NCI-H446 (cell line): ENCODE measurements at places on chromosomes 2 and 18.

DNA sequence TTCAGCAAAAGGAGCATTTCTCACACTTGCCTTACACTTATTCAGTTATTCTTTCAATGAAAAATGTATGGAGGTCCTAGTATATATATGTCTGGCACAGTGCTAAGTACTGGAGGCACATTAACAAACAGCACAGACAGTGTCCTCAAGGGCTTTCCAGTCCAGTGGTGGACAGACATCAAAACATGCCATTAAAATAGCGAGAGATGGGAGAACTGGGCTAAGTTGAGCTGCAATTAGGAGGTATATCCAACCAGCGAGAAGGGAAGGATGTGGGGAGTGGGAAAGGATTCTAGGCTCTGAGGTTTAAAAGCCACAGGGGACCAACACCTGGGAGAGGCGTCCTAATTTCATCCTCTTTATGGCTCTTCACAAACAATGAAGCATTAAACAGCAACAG, 127.5 kb upstream of the TTC39C start:
- DNase-seq = no peak

DNA sequence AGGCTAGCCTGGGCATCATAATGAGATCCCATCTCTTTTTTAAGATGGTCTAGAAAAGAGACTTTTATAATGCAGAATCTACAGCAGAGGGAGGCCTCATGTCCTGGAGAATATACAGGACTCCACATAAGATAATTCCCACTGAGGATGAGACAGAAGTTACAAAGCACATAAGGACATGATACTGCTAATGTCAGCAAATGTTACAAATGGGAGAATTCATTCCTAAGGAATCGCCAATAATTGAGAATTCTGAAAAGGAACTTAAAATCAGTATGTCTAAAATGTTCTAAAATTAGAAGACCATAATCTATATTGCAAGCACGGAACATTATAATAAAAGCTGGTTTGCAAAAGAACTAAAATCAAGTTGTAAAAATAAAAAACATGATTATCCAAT, 131.6 kb upstream of the PKDCC start:
- DNase-seq = no peak

DNA sequence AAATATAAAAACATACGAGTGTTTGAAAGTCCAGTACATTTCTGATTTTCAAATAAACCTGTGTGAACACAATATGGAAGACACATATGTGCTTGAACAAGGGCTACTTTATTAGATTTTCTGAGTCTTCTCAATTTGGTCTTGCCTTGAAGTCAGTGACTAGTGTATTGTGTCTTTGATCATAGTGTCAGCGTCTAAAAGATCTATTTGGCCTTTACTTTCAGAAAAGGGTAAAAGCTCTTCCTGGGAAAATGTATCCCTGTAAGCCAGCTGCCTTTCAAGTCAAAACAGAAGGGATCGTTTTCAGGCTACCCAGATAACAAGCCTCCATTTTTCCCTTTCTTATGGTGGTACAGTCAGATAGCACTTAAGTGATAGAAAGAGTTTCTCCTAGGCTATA, 471.9 kb downstream of the CMPK2 start:
- no peak for DNase-seq

DNA sequence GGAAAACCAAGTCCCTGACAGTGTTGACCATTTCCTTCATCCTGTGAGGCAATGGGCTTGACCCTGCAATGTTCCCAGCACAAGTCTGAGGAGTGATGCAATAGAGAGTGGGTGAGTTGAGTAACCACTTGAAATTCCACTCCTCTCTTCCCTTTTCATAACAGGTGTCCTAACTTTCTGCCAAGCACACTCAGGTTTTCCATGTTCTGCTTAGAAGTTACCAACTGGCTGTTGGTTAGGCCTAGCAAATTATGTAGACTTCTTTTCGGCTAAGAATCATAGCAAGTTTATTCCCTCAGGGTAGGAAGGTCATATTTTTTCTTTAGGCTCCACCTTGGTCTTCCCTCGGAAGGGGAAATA, 11.5 kb downstream of the GNLY start:
- no peak for DNase-seq

DNA sequence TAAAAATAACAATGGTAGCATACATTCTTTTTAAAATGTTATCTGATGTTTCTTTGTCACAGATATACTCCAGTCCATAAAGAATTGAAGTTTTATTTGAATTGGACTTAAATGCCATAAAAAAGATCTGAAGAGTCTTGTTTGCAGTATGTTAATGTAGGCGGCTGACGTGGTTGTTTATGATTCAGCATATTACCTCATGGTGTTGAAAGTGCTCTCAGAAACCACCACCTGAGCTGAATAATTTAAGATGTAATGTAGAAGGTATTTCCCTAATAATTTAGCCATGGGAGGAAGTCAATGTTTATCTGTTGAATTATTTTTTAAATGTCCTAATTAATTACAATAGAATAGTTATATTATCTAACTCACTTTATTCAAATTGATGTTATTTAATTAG, 58.6 kb upstream of the CHN1 start:
- DNase-seq = no peak

DNA sequence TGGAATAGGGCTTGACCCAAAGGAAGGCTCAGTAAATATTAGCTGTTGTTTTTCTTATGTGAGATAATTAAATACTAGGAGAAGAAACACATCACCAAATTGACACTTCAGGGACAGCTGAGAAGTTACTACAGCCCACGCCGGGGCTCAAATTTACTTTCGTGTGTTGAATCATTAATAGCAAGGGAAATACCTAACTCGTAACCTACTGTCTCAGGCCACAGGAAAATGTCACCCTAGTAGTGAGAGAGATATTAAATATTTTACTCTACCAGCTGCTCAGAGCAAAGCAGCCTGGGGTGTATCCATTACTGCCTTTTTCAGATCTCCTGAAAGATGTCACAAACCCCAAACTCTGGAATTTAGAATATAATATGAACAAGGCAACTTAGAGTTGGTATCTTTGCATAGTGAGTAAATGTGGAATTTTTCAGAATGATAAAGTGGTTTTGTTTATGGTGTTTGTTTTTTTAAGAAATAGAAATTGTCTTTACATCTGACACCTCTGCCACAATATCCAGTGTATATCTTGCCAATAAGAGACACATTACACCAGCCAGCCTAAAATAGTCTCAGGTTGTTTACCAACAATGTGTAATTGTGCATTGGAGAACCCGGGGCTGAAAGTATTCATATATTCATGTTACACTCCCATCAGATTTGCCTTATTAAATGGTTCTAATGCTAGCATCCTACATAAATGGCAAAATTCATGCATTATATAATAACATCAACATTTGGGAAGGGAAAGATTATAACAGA, 48.4 kb downstream of the ATP8B1 start:
- DNase-seq = no peak

DNA sequence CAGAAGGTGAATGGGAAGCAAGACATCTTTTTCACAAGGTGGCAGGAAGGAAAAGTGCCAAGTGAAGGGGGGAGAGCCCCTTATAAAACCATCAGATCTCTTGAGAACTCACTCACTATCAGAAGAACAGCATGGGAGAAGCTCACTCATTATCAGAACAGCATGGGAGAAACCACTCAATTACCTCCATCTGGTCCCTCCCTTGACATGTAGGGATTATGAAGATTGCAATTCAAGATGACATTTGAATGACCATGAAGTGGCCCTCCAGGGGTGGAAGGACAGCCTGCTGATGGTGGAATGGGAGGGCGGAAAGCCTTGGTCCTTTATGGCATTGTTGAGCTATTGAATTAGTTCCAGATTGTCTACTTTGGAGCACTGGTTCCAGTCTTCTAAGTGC, 413.0 kb upstream of the MEX3C start:
- no peak for DNase-seq

DNA sequence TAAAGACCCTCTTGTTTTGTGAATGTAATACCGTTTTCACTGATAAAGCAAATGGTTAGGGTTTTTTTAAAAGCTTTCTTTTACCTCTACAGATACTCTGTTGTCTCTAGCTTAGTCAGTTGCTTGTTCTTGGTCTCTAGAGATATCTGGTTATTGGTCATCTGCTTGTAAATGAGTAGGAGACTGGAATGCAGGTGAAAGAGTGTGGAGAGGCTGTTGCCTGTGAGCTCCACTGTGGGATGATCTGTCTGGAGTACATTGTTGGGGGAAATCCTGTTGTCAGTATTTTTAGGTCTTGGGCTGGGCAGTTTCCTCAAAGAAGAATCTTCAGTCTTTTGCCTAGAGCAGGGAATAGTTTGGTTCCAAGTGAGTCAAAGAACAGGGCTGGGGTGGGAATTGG, 67.7 kb downstream of the SMCHD1 start:
- no peak for DNase-seq

DNA sequence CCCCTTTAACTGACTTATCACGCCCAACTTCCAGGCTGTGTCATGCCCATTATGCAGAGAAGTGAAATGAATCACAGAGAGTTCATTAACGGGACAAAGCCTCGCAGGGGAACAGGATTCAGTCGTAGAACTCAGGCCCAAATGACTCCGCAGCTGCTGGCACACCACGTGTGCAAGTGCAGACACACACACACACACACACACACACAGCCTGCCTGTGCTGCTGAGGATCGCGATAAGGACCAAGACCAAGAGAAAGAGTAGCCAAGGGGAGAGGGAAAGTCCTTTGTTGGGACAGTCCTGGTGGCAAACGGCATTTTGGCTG, 90.0 kb upstream of the TAF1B start:
- DNase-seq = no peak

- peak; percentile 53 for DNase-seq
Measured at GRCh38 chr18:47100212-47100831, 50.0 kb downstream of the HDHD2 start.

- DNase-seq = no peak
Measured at GRCh38 chr18:50277942-50278341, 3.4 kb downstream of the MBD1 start.

DNA sequence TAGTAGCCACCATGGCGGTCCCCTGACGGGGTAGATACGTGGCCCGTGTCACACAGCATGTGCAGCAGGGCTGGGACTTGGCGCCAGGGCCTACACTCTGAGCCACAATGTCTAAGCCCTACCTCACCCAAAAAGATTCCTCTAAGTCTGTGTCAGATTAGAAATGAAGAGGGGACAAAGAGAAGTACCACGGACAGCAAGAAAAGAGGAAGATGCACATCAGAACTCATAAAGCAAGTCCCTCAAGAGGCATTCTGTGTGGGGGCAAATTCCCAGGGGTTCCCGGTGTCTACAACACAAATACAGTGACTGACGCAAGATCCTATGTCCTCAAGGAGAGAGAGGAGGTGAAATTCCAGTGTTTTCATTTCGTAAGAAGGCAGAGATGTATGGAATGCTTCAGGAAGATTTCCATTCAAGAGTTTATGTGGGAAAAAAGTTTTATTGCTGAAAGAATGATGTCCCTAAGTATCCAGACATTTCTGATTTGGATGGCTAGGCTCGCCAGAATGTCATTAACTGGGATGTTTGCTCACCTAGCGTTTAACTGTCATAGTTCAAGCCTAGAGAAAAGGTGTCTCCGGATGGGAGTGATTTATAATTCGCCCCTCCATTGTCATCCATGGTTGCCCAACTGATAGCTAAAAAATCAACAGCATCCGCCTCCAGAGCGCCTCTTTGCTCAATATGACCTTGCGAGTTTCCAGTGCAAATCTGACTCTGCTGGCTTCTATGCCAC, 75.6 kb upstream of the CHMP1B start:
- no peak for DNase-seq

GRCh38 chr2:203366639-203367466, 38.7 kb downstream of the ABI2 start:
- no peak for DNase-seq

DNA sequence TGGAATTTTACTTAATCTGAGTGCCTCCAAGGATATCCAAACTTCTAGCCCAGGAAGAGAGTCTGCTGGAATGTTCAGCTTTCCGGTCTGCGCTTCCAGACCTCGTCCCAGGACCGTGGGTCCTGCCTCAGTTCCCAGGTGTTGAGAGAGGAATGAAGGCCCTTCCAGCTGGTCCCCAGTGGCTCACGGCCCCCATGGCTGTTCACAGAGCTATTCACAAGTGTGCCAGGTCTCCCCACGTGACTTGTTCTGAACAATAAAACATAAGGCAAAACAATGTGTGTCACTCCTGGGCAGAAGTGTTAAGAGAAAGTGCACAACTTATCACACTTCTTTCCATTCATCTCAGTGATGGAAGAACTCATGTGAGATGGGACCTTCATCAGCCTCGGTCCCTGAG, 20.1 kb upstream of the TEX51 start:
- no peak for DNase-seq

GRCh38 chr2:196213252-196213980, 42.0 kb upstream of the STK17B start:
- DNase-seq = no peak

GRCh38 chr2:105538840-105539239, 140.0 kb upstream of the FHL2 start:
- no peak for DNase-seq

DNA sequence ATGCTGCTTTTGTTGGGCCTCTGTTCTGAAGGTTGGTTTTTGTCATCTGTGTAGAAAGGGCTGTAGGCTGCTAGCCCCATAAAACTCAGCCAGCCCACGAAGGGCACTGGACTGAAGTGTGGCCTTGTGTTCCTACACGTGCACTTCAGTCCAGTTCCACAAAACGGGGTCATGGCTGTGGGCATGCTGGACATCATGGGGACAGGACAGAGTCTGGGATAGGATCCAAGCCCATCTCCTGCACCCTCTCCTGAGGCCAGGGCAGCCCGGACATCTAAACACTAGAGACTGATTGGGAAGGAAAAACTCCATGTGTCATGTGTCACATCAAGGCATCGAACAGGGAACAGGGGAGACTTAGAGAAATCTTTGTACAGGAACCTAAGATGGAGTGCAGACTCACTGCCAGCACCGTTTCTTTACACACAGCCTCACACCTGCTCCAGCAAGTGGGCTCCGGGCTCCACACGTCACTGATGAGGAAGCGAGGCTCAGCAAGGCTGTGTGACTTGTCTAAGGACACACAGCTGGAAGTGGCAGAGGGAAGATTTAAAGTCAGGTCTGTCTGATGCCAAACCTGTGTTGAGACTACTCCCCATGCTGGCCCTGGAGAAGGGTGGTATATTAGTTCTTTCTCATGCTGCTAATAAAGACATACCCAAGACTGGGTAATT, 74.8 kb upstream of the BCL2L11 start:
- DNase-seq = no peak

GRCh38 chr2:239772721-239773120, 252.4 kb downstream of the NDUFA10 start:
- DNase-seq = no peak
